ENCODE measurements at places on chromosomes 5 and 9. TPM values are rescaled to one million over a fixed set of nuclear protein-coding genes. Genes with fewer than 3 reads are reported as not detected.

DNA sequence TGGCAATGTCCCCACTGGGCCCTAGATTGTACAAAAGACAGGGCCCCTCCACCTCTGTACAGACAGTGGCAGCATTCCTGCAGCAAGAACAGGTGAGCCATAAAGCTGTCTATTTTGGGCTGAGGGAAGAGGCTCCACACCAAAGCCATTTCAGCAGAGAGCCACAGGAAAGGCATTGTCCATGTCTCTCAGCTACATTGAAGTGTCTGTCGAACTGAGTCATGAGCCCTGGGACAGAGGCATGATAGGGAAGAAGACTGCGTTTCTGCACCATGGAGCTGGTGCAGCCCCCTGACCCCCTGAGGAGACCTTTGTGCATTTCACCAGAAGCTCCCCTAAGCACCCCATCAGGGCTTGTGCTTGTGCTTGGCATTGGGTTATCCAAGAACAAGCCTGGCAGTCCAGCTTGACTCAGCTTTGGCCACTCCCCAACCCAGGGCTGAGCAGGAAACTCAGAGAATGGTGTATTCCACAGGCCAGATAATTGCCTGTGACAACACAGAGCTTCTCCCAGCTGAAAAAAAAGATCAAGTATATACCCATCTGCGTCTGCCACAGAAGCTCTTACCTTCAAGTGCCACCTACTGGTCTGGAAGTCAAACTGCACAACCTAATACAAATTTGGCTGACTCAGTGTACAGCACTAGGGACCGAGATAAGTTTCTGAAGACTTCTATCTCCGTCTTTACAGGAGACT, 5.9 kb upstream of the FRMD3 start:
- DNase-seq, result no peak

- DNase-seq, result no peak
Observed at GRCh38 chr5:4909086-4909485, 231.0 kb upstream of the ADAMTS16 start.

- no peak for DNase-seq
Observed at GRCh38 chr5:133149345-133149744, 97.5 kb downstream of the HSPA4 start.

DNA sequence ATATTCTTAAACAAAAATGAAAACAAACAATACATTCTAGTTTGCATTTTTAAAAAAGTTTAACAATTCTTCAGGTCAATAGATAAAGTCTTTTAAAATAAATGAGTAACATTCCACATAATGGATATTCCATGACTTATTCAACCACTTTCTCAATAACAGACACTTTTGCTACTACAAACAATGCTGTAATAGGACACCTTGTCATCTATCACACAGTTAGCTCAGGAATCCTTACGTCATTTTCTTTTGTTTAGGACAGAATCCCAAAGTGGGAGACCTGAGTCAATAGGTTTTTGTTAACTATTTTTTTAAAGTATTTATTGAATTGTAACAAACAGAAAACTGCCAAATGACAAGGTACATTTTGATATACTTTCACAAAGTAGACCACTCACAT, 72.5 kb downstream of the CEP120 start:
- DNase-seq, result no peak

- no peak for DNase-seq
Observed at GRCh38 chr5:173812811-173813550, 75.2 kb upstream of the CPEB4 start.

- no peak for DNase-seq
Observed at GRCh38 chr9:28120184-28120583, 546.9 kb upstream of the C9orf72 start.

GRCh38 chr9:26947736-26948135, 694 bp upstream of the PLAA start:
- DNase-seq, result no peak

SLC4A9 gene
- polyA plus RNA-seq, result 0.09 TPM

SLC27A6 gene
- 4.8 TPM for polyA plus RNA-seq

CATSPER3 gene
- 1.4 TPM for polyA plus RNA-seq

TEX48 gene
- not detected for polyA plus RNA-seq

SYK gene
- polyA plus RNA-seq, result 18.2 TPM

Measured in left lung (tissue), 14 donors.